ENCODE measurements at places on chromosomes 12 and 14.

DNA sequence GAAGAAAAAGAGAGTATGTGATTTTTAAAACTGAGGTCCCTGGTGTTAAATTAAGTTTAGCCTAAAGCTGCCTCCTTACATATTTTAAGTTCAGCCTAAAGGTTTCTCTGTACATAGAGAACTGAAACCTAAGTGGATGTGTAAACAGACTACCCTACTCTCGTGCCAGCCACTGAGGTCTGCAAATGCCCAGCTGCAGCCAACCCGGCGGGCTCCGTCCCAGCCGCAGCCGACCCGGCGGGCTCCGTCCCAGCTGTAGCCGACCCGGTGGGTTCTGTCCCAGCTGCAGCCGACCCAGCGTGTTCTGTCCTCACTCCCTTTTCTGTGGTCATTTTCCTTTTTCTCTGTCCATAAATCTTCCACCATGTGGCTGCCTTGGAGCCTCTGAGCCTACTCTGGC is 97.2 kb upstream of the SFSWAP start:
- DNase-seq = no peak

- no peak for DNase-seq
Observed at GRCh38 chr12:107221913-107222312, 128.6 kb upstream of the CRY1 start.

DNA sequence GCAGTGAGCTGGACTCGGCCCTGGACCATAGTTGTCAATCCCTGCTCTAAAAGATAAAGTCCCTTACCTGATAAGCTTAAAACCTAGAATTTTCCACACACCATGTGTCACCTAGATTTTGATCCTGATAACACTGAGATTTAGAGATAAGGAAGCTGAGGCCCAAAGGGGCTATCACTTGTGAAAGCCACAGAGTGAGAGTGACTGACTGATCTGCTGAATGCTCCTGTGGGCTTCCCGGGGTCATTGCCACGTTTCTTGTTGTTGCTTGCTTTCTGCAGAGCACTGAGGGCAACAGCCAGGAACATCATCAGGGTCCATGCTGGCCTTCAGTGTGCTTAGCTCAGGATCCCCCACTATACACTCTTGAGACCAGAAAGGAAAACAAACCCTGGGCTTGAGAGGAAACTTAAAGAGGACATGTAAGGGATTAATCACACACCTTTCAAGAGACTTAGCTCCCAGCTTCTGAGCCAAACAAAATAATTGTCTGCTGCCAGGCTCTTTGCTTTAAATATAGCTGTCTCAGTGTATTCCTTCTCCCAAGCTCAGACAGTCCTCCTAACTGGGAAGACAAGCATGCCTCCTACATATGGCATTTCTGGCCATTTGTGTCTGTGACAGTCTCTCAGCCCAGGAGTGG is 82.6 kb upstream of the ARHGAP5 start:
- no peak for DNase-seq

DNA sequence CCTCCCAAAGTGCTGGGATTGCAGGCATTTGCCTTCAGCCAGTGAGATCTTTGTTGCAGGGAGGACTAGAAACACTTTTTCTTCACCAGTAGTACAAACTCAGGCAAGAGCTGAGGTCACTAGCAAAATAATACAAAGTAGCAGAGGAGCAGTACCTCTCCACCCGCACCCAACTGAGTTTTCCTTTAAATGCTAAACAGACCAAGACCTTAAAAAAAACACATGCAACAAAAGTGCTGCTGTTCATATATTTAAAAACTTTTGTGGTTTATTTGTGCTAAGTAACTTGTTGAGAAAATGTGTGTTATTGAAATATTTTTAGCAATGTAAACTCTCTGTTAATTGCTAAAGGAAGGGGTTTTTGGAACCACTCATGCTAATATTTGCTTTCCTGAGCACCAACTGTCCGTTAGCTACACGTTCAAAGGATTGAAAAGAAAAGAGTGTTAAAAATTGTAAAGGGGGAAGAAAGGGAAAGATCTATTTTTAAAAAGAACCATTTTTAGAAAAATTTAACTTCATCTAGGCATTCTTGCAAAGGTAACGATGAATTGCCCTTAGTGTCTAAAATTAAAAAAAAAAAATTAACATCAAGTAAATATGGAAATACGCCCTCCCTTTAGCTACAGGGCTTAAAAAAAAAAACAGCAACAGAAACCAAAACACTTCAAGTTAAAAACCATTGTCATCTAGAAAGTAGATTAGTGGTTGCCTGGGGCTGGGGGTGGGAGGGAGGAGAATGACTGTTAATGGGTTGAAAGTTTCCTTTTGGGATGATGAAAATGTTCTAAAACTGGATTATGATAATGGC is 114.0 kb upstream of the KRAS start:
- DNase-seq = no peak

DNA sequence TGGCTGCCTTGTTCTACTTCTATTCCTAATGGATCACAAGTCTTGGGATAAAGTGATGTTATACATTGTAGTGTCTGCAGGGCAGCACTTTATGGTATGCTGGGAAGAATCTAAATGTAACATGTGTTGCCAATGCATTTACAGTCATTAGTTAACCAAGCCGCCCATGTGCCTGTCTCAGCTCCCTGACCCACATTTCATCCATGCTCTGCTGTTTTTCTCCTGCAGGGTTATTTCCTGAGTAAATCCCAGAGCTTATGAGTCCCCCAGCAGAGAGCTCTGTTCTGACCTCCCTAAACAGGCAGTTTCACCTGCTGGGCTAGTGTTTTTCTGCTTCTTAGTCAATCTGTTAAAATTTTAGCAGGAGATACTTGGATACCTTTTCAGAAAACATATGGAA is 4.4 kb upstream of the TMTC2 start:
- DNase-seq = no peak

- no peak for DNase-seq
Observed at GRCh38 chr12:48002773-48003218, 1.5 kb downstream of the COL2A1 start.

DNA sequence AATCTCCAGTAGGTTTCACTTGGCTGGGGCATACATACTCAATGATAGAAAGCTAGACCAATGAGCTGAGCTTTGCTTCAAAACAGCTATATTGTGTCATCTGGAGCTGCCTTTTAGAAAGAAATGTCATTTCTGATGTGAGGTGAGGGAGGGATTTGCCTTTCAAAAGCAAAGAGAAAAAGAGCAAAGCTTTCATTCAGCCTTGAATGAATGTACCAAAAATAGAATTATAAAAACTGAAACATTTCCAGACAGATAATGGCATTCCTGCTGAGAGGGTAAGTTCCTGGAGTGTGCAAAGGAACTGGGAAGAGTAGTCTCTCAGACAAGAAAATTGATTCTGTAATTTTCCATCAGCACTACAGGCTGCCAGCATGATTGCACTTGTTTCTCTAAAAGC is 710.0 kb downstream of the LRFN5 start:
- no peak for DNase-seq

DNA sequence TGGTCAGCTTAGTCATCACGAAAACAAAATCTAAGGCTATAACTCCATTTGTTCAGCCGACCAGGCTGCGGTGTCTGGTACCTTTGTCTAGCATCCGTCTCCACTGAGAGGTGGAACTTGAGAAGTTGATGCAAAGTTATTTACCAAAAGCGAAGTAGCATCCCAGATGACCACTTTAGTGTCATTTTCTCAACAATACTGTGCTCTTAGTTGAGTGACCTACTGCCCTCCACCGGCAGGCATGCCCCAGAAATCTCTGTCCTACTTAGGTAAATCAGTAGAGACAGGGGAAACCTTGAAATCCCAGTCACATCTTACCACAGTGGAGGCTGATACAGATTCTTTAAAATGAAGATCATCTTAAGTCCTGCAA is 1.3 kb upstream of the ST8SIA1 start:
- DNase-seq = no peak

GRCh38 chr14:65255029-65255545 is 152.8 kb upstream of the MAX start:
- DNase-seq = no peak

DNA sequence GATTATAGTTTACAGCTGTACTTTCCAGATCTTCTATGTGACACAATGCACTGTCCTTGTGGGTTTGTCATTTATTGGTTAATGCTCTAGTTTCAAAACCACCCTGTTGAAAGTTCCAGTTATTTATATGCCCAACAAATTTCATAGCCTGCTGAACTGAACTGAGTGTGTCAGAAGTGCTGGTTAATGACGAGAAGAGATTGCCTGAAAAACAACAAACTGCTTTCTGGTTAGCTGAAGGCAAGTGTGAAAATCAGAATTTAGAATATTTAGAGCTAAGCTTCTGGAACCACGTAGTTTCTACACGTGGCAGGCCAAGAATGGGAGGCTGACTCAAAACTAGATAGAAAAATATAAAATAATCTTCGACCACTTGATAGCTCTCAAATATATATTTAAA is 19.1 kb upstream of the RIN3 start:
- DNase-seq = no peak
